GM23248 (cell line): ENCODE measurements at places on chromosomes 12 and 14.

- DNase-seq: no peak
Measured at GRCh38 chr14:78324353-78324752, 154.2 kb downstream of the NRXN3 start.

- peak; percentile 15 for DNase-seq
Measured at GRCh38 chr12:67483871-67484554, 164.5 kb upstream of the DYRK2 start.

DNA sequence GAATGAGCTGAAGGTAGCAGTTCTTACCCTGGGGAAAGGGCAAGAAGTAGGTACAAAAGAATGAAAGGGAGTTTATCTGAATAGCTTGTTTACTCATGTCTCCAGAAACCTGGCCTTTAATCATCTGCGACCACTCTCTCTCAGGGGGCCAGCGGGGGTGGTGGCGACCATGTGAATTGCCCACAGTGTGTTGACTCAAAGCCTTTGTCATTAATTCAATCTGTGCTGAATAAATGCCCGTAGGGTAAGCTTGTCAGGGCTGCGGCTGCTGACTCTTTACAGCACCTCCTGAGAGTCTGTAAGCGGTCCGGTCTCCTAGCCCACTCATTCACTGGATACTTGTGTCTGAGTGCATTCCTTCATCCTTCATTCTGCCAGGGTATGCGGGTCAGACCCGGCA, 874.4 kb downstream of the SLC6A15 start:
- no peak for DNase-seq

GRCh38 chr12:123387508-123388176, 3.7 kb downstream of the KMT5A start:
- DNase-seq: peak; percentile 25

- DNase-seq: no peak
Measured at GRCh38 chr12:75960086-75960910, 71.3 kb downstream of the PHLDA1 start.
